ENCODE measurements at places on chromosomes 5 and 9. TPM values are rescaled to one million over a fixed set of nuclear protein-coding genes. Genes with fewer than 3 reads are reported as not detected.
A peak's percentile ranks its signal among the peaks of the same experiment; 100 is the strongest.

- no peak for DNase-seq
Measured at GRCh38 chr9:112670991-112671625, 46.8 kb downstream of the INIP start.

- DNase-seq, result no peak
Measured at GRCh38 chr5:58800356-58800755, 217.5 kb downstream of the RAB3C start.

GRCh38 chr5:88226881-88227450 lies 41.7 kb downstream of the TMEM161B start:
- DNase-seq, result no peak

GRCh38 chr9:98539954-98540353 lies 168.8 kb downstream of the GABBR2 start:
- peak; percentile 31 for DNase-seq

GRCh38 chr5:112119969-112120368 lies 299.1 kb downstream of the EPB41L4A start:
- no peak for DNase-seq

DNA sequence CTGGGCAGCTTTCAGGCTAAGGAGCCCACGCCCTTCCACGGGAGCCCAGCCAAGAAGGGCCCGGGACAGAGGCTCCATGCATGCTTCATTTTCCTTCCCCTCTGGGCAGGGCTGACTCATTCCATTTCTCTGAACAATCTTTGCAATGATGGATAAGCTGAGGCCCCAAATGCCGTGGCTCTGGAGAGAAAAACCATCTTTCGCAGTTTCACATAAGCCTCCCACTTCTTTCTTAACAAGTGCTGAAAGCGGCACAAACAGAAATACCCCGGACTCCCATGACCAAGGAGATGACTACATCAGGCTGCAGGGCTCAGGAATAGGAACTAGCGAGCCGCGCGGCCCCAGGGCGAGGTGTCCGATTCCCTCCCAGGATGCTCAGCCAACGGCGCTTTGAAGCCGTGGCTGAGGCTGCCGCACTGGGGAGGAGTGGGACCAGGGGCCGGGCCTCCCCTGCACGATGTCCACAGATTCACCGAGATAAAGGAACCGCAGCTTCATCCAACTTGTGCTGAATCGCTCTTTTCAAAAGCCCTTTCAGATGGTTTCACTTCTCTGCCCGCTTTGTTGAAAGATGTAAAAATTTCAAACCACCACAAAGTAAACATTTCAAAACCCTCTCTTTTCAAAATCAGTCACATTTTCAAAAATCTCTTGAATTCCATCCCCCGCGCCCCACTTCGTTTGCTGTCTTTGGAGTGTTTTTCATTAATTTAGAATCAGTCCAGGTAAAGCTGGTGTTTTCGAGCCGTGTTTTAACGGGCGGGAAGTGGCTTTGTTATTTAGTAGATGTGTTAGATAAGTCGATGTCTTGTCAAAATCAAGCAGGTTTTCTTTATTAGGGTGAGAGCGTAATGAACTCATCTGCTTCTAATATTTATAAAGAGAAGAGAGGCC lies 96.5 kb upstream of the LMX1B start:
- DNase-seq, result peak; percentile 77

DNA sequence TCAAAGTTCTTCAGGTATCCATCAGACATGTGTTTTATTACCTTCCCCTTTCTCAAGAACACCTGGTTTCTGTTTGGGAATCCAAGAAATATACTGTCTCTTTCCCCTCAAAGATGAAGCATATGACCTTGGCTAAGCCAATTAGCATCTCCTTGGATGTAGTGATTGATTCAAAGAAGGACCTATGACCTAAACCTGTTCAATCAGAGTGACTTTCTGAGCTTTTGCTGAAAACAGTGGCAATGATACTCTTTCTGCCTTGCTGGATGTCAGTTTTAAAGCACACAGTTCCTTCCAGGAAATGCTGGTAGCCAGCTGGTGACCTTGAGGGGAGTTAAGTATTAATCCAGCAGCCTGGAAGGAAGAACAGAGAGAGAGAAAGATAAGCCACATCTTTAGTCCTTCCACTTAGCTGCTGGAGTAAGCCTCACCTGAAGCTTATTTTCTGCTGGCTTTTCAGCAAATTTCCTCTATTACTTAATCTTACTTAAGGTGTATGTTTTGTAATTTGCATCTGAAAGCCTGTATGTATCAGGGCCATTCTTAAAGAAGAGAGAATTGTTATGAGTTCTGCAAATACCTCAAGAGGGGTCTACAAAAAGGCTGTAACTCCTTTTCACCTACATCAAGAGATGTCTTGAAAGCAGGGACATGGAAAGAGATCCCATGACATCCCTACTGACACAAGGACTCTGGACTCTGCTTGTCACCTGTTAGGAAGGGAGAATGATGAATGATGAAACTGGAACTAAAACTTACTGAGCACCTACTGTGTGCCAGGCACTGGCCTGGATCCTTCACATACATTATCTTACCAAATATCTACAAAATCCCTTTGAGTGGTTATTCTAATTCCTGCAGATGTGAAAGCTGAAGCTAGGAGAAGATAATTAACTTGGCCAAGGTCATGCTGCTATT lies 35.2 kb upstream of the PIK3R1 start:
- no peak for DNase-seq

DNA sequence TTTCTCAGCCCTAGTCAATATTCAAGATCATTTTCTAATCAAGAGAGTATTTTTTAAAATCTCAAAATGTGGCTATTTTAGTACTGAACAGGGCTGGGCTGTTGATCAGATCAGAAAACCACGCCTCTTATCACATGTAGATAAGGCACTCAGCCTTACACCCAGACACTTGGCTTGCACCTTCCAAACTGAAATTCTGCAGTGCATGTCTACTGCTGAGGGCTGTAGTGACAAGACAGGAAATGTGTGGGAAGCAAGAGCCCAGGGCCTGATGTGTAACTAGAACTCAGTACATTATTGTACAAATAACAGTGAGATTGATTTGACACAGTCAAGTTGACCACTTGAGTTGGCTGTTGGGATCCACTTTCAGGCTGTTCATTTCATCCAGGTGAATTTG lies 48.6 kb downstream of the UBE2QL1 start:
- no peak for DNase-seq

- peak; percentile 61 for DNase-seq
Measured at GRCh38 chr5:179679014-179679674, 1.7 kb downstream of the CBY3 start.

GRCh38 chr9:103242025-103242424 lies 246.9 kb downstream of the CYLC2 start:
- peak; percentile 3 for DNase-seq

- peak; percentile 27 for DNase-seq
Measured at GRCh38 chr5:161546470-161547301, at the start of gene GABRB2. GABRB2 (minus strand) TSS chr5:161546725; CDS start chr5:161546643, 82 bp downstream.

DNA sequence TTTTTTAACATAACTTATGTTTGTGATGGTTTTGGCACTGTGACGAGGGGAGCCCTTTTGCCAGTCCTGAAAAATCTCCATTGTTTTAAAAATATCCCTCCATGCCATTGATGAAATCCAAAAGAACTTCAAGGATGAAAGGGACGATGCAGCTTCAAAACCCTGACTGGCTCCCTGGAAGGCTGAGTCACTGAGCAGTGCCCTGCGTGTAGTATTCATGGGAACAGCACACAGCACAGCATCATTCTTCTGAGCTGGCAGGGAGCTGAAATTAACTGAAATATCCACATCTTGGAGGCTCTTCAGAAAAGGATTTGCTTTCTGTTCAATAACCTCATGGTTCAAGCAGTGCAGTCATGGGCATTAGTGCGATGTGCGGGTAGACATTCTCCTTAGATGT lies 29.7 kb downstream of the PDE4D start:
- DNase-seq, result no peak

- DNase-seq, result no peak
Measured at GRCh38 chr9:90000925-90001324, 396.1 kb downstream of the GADD45G start.

Gene PCDHGA8
- total RNA-seq, result 0.03 TPM

Gene TSLP
- total RNA-seq, result 0.43 TPM

Gene OGN
- 0.33 TPM for total RNA-seq

Gene BRIX1
- total RNA-seq, result 83.9 TPM

Gene CCT5
- total RNA-seq, result 976 TPM

Gene ZNG1C
- total RNA-seq, result 8.3 TPM

Gene ARHGEF37
- 1.1 TPM for total RNA-seq

Data from MG63 (cell line).